ENCODE measurements at places on chromosomes 16 and 17.

- no peak for DNase-seq
Observed at GRCh38 chr16:65728652-65729051, 606.8 kb upstream of the CDH11 start.

GRCh38 chr16:14505846-14506245 is 124.2 kb downstream of the PARN start:
- DNase-seq, result no peak

GRCh38 chr17:36544044-36544306 is 744 bp upstream of the GGNBP2 start:
- DNase-seq, result no peak

- DNase-seq, result no peak
Observed at GRCh38 chr17:44049294-44050060, 17.0 kb downstream of the LSM12 start.

DNA sequence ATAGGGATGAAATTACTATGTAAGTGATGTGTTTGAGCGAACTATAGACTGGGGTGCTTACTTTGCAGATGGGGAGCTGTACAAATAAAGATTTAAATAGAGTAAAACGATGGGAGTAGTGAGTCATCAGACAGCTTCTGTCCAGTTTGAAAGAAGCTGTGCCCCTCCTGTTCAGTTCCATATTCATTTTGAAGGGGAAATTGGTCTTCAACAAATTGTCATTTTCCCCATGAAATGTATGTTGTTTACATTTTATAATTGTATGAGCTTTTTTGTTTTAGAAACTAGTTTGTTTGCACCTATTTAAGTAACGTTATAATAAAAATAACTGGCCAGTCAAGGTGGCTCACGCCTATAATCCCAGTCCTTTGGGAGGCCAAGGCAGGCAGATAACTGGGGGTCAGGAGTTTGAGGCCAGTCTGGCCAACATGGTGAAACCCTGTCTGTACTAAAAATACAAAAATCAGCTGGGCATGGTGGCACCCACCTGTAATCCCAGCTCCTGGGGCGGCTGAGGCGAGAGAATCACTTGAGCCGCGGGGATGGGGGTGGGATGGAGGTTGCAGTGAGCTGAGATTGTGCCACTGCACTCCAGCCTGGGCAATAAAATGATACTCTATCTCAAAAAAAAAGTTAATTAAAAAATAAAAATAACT is 20.2 kb downstream of the SEC14L1 start:
- no peak for DNase-seq

- DNase-seq, result no peak
Observed at GRCh38 chr17:13646411-13646810, 44.7 kb upstream of the HS3ST3A1 start.

DNA sequence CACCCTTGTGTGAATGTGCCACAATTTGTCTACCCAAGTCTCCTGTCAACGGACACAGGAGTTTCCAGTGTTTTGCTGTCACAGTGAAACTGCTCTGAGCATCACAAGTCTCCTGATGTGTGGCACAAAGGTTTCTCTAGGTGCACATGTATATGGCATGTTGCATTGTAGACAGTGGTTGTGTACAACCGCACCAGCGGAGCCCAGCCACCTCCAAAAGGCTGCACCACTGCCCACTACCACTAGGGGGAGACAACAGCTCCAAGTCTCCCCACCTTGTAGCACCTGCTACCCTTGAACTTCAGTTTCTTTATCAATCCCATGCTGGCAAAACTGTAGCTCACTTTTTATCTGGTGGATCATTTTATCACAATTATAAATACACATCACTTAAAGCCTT is 95.5 kb upstream of the ZNF469 start:
- DNase-seq, result peak; percentile 9

DNA sequence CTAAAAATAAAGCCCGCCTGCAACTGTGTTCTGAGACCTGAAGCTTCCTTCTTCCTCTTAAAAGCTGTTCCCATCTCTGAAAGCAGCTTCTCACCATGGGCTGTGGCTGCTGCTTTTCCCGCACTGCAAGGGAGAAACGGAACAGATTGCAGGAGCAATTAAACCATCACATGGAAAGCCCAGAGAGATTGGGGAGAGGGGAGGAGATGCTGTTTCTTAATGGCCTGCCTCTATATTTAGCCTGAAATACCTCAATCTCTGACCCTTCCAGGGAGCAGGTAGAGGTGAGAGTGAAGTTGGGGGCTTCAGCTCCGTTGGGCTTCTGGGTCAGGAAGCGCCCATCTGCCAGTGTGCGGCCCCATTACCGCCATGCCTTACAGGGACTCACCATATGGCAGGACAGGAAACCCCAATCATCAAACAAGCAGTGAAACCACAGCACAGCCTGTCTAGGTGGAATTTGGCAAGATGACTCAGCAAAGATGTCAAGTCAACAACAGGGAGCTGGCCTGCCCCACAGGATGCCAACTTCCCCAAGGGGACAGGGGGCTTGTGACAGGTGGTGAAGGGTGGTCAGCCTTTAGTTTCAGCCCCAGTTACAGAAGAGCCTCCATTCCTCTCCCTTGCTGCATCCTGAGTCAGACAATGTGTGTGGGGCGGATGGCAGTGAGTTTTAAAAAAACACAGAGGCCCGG is 286.6 kb upstream of the CCL2 start:
- peak; percentile 17 for DNase-seq

DNA sequence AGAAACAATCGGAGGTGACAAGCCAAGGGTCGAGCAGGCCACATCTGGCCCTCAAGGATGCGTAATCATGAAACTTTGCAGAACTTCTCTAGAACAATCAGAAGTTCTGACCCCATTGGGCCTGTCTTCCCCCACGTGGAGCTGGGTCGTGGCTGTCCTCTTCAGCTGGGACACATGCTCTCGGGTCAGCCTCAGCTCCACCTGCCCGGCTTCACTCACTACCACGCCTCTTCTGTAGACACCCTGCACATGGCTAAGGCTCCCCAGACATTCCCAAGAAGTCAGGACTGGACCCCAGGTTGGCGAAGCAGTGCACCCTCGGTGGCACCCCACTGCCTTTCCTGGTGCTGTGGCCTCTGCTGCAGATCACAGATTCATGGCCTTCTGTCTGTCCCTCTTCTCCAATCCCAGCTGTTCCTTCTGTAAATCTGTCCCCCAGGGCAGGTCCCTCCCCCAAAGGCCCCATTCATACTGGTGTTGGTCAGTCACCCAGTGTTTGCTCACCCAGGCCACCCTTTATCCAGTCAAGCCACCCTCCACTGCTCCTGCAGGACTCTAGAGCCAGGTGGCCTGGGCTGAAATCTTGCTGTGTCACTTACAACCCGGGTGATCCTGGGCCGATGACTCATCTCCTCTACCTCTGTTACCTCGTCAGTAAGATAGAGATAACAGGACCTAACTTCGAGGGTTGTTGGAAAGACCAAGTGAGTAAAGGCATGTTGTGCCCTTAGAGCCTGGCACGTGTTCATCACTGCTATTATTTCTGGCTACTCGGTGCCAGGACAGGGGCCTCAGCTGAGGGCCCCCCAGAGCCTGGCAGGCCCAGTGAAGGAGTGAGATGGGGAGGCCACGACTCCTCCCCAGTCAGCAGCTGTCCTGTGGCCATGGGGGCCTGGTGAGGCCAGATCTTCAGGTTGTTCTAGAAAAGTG is 1.4 kb upstream of the SLC5A11 start:
- DNase-seq, result peak; percentile 17

DNA sequence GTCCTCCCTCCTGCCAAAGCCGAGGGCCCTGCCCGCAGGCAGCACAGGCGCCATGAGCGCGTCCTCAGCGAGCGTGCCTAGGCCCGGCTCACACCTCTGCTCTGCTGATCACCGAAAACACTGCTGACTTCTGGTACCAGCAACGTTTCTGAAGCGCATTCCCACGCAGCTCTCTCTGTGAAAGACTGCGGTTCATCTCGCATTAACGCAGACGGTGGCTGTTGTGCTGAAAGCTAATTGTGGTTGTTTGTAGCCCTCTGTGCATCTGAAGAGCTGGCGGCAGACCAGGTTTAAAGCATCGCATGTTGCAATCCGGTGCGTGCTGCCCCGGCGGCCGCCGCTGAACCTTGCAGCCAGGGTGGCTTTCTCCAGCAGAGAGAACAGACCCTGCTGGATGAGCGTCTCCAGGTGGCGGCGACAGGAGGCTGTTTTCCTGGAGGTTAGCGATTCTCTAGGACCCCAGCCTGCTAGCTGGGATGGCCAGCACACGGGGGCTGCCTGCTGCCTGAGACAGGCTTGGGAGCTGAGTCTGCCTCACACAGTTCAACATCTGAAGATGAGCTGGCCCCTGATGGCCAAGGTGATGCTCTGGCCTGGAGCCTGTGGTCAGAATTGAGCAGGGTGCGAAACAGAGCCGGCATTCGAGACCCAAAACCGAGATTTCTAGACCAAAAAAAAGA is 49.8 kb upstream of the CHMP6 start:
- no peak for DNase-seq

- DNase-seq, result no peak
Observed at GRCh38 chr16:57617604-57618111, 10.8 kb upstream of the ADGRG1 start.

- DNase-seq, result no peak
Observed at GRCh38 chr17:75861927-75862317, 6.8 kb upstream of the WBP2 start.

DNA sequence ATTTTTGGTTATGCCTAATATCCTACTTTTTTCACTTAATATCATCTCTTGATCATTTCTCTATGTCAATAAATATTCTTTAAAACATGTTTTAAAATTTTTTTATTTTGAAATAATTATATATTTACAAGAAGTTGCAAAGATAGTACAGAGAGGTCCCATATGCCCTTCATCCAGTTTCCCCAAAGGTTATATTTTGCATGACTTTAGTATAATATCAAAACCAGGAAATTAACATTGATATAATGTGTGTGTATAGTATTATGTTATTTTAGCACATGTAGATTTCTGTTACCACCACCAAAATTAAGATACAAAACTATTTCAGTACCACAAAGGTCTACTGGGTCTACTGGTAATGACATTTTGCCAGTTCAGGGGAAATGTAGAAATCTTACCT is 60.7 kb downstream of the EFCAB5 start:
- no peak for DNase-seq

- DNase-seq, result no peak
Observed at GRCh38 chr17:39169101-39169500, 3.1 kb upstream of the ARL5C start.

GRCh38 chr17:42096360-42097111 is 1.7 kb downstream of the ZNF385C start:
- no peak for DNase-seq
